ENCODE measurements at places on chromosomes 2 and 18.

DNA sequence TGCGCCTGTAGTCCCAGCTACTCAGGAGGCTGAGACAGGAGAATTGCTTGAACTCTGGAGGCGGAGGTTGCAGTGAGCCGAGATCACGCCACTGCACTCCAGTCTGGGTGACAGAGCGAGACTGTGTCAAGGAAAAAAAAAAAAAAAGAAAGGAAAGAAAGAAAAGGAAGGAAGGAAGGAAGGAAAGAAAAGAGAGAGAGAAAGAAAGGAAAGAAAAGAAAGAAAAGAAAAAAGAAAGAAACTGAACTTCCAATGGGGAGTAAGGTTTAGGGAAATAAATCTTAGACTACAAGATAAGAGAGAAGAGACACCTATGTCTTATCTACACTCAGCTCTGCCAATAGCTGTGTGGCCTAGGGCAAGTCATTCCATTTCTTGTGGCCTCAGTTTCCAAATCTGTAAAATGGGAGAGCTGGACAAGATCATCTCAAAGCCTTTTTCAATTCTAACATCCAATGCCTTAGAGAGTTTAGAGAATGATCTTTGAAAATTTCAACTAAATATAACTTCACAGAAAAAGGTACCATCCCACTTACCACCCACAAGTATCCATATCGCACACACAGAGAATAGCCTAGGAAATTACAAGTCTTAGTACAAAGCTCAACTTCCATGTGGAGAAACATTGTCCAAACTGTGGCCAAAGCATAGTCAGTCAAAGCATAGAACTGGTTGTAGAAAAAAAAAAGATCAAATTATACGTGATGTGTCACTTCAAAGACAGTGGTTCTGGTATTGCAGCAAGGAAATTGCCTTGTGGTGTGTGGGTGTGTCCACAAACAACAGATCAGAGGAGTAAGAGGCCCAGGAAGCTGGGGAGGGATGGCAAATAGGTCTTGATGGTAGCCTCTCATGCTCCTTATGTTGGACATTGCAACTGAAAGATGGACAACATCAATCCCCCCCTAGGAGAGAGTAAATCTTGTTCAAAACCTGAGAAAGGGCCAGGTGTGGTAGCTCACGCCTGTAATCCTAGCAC is 42.4 kb downstream of the SLC14A2 start:
- DNase-seq, result no peak

GRCh38 chr2:190986221-190986953 is 27.6 kb downstream of the STAT1 start:
- no peak for DNase-seq

DNA sequence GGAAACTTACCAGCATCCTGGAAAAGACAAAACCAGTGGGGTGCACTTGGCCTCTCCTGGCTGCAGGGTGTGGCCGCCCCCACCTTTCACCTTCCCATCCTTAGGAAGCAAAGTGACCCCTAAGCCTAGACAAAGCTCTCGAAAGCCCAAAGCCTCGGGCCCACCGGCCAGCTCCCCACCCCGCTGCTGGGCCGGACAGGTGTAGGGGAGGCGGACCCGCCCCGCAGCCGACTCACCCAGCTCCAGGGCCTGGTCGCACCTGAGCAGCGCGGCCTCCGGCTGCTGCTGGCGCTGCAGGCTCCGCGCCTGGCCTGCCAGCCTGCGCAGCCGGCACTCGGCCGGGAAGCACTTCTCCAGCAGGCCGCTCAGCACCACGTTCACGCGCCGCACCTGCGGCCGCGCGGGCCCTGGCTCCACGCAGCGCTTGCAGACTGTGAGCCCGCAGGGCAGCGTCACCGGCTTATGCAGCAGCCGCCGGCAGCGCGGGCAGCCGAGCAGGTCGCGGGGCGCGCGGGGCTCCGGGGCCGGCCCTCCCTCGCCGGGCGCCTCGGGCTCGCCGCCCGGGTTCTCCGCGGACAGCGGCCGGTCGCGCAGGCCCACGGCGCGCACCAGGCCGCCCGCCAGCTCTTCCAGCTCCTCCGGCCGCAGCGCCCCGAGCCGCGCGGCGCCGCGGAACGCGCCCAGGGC is 979 bp downstream of the LONRF2 start:
- DNase-seq, result no peak

- no peak for DNase-seq
Observed at GRCh38 chr2:44686561-44686960, 254.9 kb upstream of the SIX3 start.

GRCh38 chr18:9835113-9835755 is 50.5 kb upstream of the TXNDC2 start:
- DNase-seq, result no peak

DNA sequence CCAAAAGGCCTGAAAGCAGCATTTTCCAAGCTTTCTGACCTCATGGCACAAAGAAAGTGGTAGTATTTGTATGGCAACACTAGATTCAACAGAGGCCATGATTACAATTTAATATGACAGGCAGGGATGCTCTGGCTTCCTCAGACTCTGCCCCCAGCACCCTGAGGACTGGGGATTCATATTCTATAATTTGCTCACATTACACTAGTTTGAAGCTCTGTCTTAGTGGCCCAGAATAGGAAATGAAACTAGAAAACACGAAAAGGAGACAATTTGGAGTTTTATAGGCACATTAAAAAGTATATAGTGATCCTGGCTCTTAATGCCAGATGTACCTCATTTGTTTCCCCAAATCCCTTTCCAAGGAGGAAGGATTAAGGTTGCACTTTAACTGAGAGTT is 173.0 kb upstream of the STK17B start:
- no peak for DNase-seq

DNA sequence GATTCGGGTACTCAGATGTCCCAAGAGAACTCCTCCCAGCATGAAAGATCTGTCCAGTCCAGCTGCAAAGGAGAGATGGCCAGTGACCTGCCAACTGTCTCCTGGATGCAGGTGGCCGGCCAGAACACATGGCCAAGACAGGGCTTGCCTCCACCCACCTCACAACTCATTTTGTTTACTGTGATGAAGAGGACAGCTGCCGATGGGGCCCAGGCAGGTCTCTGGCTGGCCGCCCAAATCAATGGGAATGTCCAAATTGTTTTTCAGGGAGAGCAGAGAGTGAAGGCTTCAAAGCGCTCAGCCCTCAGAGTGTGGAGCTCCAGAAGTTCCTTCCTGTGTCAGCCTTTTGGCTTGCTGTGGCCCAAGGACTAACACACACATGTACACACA is 41.9 kb downstream of the FOSL2 start:
- DNase-seq, result no peak

DNA sequence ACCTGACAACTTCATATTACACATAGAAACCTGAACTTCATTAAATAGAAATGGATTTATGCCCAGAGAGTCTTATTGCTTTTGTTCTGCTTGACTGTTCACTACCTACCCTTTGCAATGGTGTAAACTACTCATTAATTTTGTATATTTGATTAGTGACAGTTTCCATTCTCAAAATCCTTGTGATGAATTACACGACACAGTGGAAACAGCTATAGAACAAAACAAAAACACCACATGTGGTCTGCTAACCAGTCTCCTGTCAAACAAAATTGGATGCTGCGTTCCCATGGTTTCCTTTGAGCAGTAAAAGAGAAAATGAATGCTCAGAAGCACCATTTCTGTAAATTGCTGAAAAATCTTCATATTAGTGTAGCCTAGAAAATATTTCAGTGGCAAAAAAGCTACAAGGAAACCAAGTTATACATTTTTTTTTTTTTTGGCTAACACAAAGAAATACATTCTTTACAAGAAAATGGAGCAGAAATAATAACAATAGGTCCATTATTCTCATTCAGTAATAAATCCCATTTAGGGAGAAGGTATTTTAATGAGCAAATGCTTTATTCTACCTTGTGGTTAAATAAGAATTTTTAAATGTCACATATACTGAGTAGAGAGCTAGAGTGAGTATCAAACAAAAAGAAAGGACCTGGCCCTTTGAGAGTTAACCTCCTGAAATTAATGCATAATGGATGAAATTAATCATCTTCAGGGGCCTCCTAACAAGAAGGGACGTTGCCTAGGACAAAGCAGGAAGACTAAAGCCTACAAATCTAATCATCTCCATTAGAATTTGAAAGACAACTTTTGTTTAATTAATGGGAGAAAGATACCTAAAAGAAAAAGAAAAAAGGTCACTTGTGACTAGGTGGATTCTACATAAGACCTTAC is 355.1 kb upstream of the ZC3H15 start:
- no peak for DNase-seq

DNA sequence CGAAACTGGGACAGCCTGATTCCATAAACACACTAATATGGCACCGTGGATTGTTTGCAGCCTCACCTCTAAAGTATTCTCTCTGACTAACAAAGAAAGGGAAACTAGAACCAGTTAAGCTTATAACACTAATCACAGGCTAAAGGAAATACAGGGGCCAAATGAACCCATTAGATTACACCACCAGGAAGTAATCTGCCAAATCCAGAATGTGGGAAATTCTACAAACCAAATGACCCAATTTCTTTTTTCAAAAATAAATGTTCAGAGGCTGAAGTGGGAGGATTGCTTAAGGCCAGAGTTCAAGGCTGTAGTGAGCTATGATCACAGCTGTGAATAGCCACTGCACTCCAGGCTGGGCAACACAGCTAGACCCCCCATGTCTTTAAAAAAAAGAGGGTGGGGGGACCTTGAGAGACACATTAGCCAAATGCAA is 1.5 kb upstream of the MPPE1 start:
- DNase-seq, result no peak

DNA sequence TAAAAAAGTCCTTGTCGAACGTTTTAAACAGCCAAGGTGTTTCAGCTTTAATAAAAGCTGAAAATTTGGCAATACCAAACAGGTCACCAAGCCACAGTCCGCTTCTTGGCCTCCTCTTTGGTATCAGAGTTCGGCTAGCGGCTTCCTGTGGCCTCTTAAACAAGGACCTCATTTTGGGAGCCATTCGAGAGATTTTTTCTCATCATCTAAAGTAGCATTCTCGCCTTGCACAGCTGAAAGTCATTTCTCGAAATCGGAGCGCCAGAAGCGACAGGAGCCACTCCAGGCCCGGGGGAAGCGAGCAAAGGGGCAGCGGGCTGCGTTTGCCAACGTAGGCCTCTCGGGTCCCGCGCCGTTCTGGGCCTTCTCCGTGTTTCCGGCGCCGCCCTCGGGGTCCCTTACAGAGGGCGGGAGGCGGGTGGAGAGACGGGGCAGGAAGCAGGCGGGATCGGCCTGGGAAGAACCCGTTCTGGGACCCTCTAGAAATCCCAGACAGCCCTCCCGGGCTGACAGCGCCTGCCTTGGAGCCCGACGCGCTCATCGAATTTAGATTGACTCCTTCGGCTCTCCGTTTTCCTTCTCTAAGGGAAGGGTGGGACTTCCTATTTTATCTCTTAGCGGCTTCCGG is 522 bp upstream of the ZNF407 start:
- DNase-seq, result peak; percentile 28

- no peak for DNase-seq
Observed at GRCh38 chr2:230925443-230925878, 419 bp upstream of the GPR55 start.

- no peak for DNase-seq
Observed at GRCh38 chr2:134621939-134622705, 96.7 kb downstream of the TMEM163 start.

- no peak for DNase-seq
Observed at GRCh38 chr2:240893363-240893844, 2.6 kb downstream of the MAB21L4 start.

GRCh38 chr2:215787025-215787424 is 226.3 kb downstream of the MREG start:
- DNase-seq, result no peak

- DNase-seq, result no peak
Observed at GRCh38 chr2:190179754-190180312, 117.3 kb upstream of the MSTN start.

GRCh38 chr2:141341444-141341843 is 789.4 kb downstream of the LRP1B start:
- DNase-seq, result no peak

- DNase-seq, result no peak
Observed at GRCh38 chr2:72678024-72678423, 147.8 kb downstream of the EXOC6B start.

- no peak for DNase-seq
Observed at GRCh38 chr2:121240436-121240835, 44.6 kb downstream of the TFCP2L1 start.

GRCh38 chr2:39550701-39551285 is 113.7 kb upstream of the MAP4K3 start:
- no peak for DNase-seq

DNA sequence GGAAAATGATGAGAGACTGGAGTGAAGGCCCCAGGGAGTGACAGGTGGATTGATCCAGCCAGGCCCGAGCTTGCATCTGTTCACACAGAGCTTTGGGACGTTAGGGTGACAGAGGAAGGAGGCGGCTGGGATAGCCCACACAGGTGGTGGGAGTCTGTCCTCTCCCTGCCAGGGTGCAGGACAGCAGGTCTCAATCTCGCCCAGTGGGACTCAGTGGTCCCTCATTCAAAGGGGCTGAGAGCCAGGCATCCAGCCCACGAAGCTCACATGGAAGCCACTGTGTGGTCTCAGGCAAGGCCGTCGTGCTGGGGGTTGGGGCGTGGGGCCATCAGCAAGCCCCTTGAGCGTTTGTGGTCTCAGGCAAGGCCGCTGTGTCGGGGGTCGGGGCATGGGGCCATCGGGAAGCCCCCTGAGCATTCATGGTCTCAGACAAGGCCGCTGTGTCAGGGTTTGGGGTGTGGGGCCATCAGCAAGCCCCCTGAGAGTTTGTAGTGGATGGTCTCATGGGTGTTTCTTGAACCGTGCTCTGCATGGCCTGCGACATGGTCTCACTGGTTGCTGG is 8.3 kb downstream of the KCNG2 start:
- DNase-seq, result no peak

DNA sequence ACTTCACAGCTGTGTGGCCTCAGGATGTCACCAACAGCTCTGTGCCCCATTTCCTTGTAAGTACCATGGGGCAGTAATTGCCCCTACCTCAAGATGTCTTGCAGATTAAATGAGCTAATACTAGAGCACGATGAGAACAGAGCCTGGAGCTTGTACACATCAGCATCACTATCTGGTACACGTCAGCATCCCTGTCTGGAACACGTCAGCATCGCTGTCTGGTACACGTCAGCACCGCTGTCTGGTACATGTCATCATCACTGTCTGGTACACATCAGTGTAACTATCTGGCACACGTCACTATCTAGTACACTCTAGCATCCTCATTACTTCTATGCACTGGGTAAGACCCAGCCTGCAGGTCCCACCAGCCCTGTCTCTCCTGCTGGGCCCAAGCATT is 37.2 kb downstream of the AQP12A start:
- no peak for DNase-seq

DNA sequence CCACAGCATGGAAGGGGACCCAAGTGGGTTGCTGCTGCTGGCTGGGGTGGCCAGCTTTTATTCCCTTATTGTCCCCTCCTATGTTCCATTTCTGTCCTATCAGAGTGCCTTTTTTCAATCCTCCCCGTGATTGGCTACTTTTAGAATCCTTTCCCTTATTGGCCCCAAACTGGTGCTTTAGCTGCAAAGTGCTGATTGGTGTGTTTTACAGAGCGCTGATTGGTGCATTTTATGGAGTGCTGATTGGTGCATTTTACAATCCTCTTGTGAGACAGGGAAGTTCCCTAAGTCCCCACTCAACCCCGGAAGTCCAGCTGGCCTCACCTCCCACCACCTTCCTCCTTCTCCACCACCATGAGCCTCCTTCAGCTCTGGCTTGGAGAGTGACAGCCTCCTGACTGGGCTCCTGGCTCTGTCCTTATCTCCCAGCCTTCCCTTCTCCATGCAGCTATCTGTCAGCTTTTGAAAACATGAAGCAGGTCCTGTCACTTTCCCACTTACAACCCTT is 20.7 kb upstream of the PLB1 start:
- no peak for DNase-seq

GRCh38 chr2:58834404-58834803 is 593.3 kb upstream of the FANCL start:
- no peak for DNase-seq
